ENCODE measurements at places on chromosomes 3 and 15.

DNA sequence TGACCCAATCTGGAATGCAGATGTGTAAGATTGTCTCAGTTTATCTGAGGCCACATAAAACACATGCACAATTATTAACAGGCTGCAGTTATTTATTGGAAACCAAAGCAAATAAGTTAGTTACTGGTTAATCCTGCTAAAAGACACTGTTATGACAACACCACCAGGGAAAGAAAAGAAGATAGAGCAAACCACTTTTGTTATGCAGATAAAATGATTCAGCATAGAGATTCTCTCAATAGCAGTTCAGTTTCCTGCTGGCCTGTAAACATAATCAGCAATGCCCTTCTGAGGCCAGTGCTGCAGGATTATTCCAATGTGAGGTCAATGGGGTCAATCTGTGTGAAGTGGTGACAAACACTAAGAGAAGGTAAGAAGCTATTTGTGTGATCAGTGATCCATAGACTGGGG, 244.4 kb downstream of the ZBTB20 start:
- no peak for DNase-seq

DNA sequence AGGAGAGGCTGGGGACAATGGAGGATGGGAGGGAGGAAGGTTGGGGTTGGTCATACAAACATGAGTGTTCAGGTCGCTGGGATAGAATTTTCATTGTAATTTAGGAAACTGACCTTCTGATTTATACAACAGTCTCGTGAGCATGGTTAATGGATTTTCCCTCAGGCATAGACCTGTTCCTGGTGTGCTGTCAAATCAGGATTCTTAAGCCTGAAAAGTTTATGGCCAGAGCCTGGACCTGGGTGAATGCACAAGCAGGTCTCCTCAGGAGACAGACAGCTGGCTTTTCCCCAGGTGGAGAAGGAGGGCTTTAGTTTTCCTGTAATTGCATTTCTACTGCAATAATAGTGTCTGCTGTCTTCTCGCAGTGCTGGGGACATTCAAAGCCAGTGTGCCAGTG, 338.0 kb downstream of the SHQ1 start:
- no peak for DNase-seq

- DNase-seq: no peak
These were observed 127.2 kb upstream of the DPH6 start for GRCh38 chr15:35673093-35673684.

- DNase-seq: no peak
These were observed 34.1 kb downstream of the AKAP13 start for GRCh38 chr15:85414495-85414894.

- no peak for DNase-seq
These were observed 63.0 kb upstream of the CFAP161 start for GRCh38 chr15:81071120-81071519.

- DNase-seq: no peak
These were observed 163.9 kb downstream of the WNT7A start for GRCh38 chr3:13715961-13716360.

- no peak for DNase-seq
These were observed 90.8 kb downstream of the OXNAD1 start for GRCh38 chr3:16355828-16356227.

DNA sequence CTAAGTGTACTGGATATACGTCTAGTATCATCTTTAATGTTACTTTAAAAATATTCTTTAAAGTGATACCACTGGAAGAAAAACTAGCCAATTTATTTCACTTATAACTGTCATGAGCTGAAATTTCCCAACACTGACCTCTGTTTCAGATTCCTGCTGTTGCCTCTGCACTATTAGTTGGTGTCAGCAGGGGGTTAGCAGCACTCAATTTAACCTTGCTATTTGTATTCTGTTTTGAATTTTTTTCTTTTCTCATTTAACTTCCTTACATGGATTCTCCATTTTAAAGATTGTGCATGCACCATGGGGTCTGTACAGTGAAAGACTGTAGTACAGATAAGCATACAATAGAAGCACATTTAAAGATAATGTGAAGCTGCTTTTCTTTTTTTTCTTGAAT, 169.2 kb downstream of the UBE2E2 start:
- DNase-seq: no peak

DNA sequence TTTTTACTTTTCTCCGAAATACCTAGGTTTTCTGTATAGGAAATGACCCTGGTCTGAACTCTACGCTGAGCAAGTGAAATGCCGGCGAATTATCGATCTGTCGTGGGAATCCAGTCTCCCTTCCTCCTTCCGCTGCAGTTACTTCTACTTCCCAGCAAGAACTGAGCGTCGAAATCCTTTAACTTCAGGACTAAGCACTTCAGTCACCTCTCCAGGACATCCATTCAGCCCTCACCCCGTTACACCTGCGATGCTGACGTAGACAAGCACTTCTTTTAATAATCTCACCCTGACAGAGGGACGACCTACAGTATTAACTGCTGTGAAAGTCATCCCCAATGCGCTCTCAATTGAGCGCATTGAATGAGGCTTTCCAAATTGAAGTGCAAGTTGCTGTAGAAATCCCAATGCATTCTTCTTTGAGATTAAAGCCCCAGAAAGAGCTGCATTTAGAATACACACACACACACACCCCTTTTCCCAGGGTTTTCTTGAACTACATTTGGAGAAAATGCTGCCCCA, 1.3 kb downstream of the TOP2B start:
- DNase-seq: no peak
